ENCODE measurements at places on chromosomes 12 and 14.

DNA sequence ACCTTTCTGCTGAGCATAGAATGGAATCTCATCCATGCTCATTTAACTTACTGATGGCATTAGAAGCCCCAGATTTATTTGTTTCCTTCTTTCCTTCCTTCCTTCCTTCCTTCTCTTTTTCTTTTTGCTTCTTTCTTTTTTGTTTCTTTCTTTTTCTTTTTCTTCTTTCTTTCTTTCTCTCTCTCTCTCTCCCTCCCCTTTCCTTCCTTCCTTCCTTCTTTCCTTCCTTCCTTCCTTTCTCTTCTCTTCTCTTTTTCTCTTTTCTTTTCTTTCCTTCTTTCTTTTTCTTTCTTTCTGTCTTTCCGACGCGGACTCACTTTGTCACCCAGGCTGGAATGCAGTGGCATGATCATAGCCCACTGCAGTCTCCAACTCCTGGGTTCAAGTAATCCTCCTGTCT lies 55.9 kb downstream of the C12orf75 start:
- no peak for DNase-seq

- DNase-seq: no peak
Observed at GRCh38 chr14:39683691-39684260, 251.5 kb upstream of the FBXO33 start.

- DNase-seq: no peak
Observed at GRCh38 chr14:75699331-75699730, 38.3 kb downstream of the TTLL5 start.

DNA sequence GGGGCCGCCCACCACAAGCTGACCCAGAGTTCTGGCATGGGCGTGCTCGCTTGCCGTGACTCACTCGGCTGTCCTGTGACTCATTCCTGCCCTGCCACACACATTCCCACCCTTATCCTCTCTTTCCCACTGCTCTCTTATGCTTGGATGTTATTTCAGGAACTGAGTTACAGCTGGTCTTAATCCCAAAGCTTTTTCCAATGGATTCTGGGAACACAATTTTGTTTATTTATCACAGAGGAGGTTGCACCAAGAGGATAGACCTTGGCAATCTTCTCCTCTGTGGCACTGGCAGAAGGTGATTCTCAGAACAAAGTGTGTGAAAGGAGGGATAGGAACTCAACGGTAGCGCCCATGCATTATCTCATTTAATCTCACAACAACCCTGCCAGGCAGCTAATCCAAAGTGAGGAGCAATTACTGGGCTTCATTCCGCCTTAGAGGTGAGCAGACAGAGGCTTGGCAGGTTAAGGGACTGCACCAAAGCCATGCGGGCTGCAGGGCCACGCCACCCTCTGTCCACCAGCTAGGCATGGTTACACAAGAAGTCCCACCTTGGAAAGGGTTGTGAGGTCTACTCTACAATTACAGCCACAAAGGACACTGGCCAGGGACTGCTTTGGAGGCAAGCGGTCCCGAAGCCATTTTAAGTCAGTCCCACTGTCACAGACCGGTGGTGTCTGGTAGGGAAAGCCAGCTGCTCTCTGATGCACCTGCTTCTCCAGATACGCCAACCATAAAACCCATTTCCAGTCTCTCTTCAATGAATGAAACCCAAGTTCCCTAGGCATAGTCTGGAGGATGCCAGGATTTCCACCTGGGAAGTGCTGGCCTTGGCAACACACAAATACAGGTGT lies 32.9 kb downstream of the SYNE3 start:
- no peak for DNase-seq

- no peak for DNase-seq
Observed at GRCh38 chr12:118317729-118318128, 55.0 kb downstream of the TAOK3 start.

DNA sequence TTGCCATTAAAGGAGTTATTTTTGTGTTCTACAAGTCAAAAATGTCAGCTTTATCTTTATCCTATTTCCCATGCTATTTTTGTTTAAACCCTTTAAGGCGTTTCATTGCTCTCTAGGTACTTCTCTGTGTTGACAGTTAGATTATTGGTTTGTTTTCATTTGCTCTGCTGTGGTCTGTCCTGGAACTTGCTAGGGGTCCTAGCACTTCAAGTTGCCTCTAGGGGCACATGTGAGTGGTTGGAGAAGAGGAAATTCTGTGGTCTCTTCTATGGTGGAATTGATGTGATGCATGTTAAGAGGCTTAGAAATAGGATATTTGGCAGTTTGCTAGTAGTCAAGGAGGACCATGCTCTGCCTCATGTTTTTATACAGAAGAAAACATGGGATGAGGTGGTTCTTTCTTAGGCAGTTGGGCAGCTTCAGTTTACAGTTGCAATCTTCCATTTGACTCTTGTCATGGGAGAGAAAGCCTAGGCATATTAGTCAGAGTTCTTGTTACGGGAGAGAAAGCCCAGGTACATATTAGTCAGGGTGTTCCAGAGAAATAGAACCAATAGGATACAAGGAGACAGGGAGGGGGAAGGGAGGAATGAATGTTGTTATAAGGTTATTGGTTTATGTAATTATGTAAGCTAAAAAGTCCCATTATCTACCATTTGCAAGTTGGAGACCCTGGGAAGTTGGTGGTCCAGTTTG lies 14.4 kb downstream of the TTLL5 start:
- DNase-seq: no peak

Data from stimulated activated CD4-positive, alpha-beta T cell treated with anti-CD3 and anti-CD28 coated beads, Interleukin-2, amount 100 ng/mL, for 48 hours (primary cell).